Stimulated activated CD8-positive, alpha-beta memory T cell treated with anti-CD3 and anti-CD28 coated beads, Interleukin-4, amount 100 ng/mL, for 24 hours (primary cell): ENCODE measurements at places on chromosomes 7 and 10.

GRCh38 chr7:1647961-1648672, 22.0 kb upstream of the ELFN1 start:
- DNase-seq, result no peak

- DNase-seq, result no peak
Measured at GRCh38 chr10:24814568-24815313, 91.1 kb upstream of the ARHGAP21 start.

- DNase-seq, result no peak
Measured at GRCh38 chr10:36380538-36380937, 738.4 kb upstream of the FZD8 start.

DNA sequence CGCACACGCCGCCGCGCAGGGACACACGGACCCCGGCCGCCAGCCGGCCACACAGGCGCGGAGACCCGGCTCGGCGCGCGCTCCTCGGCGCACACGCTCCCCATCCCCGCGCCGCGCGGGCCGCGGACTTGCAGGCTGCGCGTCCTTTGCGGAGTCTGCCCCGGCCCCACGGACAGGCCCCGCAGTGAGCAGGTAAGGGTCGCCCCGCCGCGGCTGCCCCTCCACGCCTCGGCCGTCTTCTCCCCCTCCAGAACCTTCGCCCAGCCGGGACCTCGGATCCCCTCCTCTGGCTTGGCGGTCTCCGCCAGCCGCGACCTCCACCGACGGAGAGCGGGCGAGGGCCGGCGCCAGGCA, 356 bp downstream of the ADCYAP1R1 start:
- no peak for DNase-seq

DNA sequence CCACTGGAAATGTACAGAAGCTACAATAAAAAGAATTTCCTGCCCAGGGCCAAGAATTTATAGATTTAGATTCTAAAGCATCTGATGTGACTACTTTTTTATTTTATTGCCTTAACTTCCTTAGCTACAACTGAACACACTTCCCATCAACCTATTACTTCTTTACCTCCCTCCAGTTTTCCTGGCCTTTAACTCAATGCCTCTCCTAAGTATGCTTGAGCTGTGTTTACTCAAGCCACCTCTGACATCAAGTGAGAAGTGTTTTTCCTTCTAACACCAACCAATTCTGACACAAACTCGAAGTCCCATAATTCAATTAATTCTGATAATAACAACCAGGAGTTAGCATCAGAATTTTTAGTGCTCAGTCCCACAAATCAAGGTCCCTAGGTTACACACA, 170.0 kb downstream of the IMMP2L start:
- no peak for DNase-seq
